ENCODE measurements at places on chromosomes 5 and 9.

GRCh38 chr5:59519338-59519737, 374.2 kb downstream of the PDE4D start:
- no peak for DNase-seq

GRCh38 chr5:3310541-3311261, 284.9 kb upstream of the IRX1 start:
- DNase-seq = peak; percentile 64

DNA sequence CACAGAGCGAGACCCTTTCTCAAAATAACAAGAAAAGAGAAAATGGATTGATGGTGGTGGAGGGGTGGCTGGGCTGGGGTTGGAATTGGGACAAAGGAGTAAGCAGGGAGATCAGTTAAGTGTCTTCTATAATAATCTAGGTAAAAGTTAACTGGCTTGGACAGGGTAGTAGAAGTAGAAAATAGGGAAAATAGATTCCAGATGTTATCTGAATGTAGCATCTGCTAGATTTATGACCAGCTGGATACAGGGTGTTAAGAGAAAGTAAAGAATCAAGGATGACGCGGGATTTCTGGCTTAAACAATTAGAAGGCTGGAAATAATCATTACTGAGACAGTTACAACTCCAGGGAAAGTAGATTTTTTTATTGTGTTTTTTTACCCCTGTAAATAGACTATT, 13.0 kb downstream of the PPP6C start:
- DNase-seq = peak; percentile 51

DNA sequence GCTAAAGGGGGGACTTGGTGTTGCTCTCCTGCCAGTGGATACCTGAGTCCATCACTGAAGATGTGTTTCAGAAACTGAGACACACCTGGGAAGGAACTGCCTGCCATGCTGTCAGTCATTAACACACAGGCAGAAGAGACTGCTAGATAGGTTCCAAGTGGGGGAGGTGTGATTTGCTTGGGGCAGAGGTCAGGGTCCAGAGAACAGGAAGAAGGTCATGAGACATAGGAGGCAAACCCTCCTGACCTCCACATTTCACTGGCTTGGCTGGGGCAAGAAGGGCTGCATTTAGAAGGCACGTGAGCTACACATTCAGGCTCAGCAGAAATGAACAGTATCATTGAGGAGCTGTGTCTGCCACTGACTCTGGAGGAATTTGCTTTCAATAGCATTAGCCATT, 215.8 kb downstream of the HSPA4 start:
- DNase-seq = no peak

DNA sequence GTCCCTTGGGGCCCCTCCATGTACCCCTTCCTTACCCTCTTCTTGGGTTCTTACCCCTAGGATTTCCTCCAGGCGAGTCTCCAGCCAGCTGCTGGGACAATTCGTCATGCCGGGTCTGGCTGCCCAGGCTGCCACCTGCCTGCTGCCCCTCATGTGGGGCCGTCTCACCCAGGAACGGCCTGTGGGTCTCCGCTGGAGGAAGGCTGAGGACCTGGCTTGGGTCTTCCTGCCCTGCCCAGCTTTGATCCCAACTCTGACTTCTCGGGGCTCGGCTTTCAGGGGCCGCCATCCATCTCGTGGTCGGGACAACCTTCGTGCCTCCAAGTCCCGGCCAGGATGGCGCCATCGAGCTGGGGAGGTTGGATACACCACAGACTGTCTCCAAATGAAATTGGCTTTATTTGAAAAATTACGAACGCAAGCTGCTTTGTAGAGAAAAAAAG, 38.1 kb downstream of the HMCN2 start:
- DNase-seq = no peak

GRCh38 chr5:55313870-55314617, 6.3 kb downstream of the MTREX start:
- no peak for DNase-seq

GRCh38 chr9:24820196-24820595, 274.5 kb upstream of the IZUMO3 start:
- DNase-seq = no peak

DNA sequence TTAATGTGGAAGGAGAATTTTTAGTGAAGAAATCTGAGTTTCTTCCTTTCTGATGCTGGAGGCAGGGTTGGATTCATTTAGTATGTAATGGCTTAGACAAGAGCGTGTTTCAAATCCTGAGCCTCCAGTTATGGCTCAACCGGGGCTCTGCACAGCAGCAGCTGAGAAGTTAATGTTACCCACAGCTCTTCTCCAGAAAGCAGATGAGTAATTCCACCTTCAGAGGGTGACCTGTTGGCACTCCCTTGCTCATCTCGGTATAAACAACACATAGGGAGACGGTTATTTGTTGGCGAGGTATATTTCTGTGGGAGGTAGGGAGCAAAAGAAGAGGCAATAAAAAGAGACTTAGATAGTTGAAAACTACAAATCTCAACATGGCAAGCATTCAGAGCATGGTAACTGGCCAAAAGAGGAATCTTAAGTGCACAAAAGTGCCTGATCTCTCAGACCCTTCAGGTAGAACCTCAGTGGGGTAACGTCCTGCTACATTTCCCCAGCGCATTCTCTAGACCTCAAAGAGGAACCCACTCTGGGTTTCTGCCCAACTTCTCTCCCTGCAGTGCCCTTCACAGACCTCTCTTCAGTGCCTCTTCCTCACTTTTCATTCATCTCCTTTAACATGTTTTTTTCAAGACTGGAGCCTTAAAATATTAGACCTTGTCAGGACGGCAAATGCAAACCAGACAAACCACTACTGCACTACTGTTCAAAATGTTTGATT, 417.5 kb upstream of the ADAMTSL1 start:
- DNase-seq = no peak

DNA sequence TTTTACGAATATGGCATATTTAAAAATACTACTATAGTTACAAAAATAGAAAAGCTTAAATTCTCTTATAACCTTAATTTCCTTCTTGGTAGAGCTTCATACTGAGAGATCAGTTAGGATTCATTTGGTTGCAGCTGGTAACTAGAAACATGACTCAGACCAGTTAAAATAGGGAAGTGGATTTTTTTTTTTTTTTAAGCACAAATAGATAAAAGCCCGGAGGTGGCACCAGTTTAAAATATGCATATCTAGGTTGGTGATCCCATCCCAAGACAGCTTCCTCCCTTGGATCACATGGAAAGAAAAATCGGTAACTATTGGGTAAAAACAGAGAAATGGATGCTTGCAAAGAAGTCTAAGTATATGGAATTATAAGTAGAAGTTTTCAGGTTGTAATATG, 1634.3 kb downstream of the MAT2B start:
- DNase-seq = no peak

GRCh38 chr9:37004424-37004935, 29.6 kb downstream of the PAX5 start:
- no peak for DNase-seq

GRCh38 chr9:68947842-68948569, 65.9 kb downstream of the PRKACG start:
- DNase-seq = no peak
